LHCN-M2 (cell line): ENCODE measurements at places on chromosomes 6 and 20. TPM values are rescaled to one million over a fixed set of nuclear protein-coding genes. Genes with fewer than 3 reads are reported as not detected.

The THBD gene
- total RNA-seq = 16.8 and 17.4 TPM in 2 replicates

The GPX5 gene
- total RNA-seq = not detected in 2 replicates

The KIF6 gene
- not detected in 2 replicates for total RNA-seq

The APOM gene
- total RNA-seq = 3.9 and 4.4 TPM in 2 replicates

The ACTL10 gene
- 0.11 and 0.96 TPM in 2 replicates for total RNA-seq

The LAMA5 gene
- total RNA-seq = 7.2 and 29.2 TPM in 2 replicates

The SNAP25 gene
- total RNA-seq = 0.58 and 1.1 TPM in 2 replicates

The SMPDL3A gene
- total RNA-seq = 10.0 and 13.4 TPM in 2 replicates

The ACSS1 gene
- 0.58 and 0.75 TPM in 2 replicates for total RNA-seq

The HMGN4 gene
- total RNA-seq = 72.8 and 96.6 TPM in 2 replicates

The BPIFA2 gene
- not detected in 2 replicates for total RNA-seq

The SPDEF gene
- not detected in 2 replicates for total RNA-seq

The XKR7 gene
- total RNA-seq = under 0.01 TPM in 1 of 2 replicates, not detected in the other

The FAM83C gene
- not detected in 2 replicates for total RNA-seq

The BTN1A1 gene
- not detected in 2 replicates for total RNA-seq

The KHDRBS2 gene
- total RNA-seq = not detected in 2 replicates

The RNF144B gene
- total RNA-seq = 0.13 and 0.80 TPM in 2 replicates

The CYP39A1 gene
- total RNA-seq = 0.13 TPM in 1 of 2 replicates, not detected in the other

The SIRPB2 gene
- not detected in 2 replicates for total RNA-seq

The PAK5 gene
- not detected in 2 replicates for total RNA-seq

The EFCAB8 gene
- total RNA-seq = 0.17 TPM in 1 of 2 replicates, not detected in the other

The MYLK2 gene
- 0.29 and 0.71 TPM in 2 replicates for total RNA-seq

The OPN5 gene
- total RNA-seq = not detected in 2 replicates

The DYNLT2 gene
- 0.77 and 1.9 TPM in 2 replicates for total RNA-seq
